ENCODE measurements at places on chromosomes 3 and 15.
A peak's percentile ranks its signal among the peaks of the same experiment; 100 is the strongest.

DNA sequence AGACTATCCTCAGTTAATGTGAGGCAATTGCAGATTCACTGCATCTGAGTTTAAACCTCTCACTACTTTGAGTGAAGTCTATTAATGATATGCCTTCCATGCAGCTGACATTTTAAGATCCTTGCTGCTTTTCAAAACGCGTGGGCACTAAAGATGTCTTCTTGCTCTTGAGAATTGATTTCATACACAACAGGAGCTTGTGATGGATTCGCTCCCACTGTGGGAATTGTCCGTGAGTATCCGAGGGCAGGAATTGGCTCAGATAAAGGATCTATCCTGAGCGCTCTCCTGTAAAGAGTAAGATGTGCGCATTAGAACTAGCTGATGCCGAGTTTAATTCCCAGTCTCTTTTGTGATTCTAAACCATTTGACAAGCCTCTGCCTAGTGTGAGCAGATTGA lies 167.9 kb downstream of the ROBO2 start:
- DNase-seq, result no peak

GRCh38 chr3:140122183-140122582 lies 187.2 kb downstream of the CLSTN2 start:
- DNase-seq, result no peak

DNA sequence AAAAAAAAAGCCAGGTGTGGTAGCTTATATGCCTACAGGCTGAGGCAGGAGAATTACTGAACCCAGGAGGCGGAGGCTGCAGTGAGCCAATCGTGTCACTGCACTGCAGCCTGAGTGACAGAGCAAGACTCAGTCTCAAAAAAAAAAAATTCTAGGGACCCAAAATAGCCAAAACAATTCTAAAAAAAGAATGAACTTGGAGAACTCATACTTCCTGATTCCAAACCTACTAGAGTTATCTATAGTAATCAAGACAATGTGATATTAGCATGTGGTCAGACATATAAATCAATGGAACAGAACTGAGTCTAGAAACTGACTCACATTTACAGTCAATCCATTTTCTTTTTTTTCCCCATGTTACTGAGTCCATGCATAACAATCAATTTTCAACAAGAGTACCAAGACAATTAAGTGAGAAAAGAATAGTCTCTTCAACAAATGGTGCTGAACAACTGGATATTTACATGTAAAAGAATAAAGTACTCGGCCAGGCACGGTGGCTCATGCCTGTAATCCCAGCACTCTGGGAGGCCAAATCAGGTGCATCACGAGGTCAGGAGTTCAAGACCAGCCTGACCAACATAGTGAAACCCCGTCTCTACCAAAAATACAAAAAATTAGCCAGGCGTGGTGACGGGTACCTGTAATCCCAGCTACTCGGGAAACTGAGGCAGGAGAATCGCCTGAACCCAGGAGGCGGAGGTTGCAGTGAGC lies 11.9 kb downstream of the PRKAR2A start:
- no peak for DNase-seq

DNA sequence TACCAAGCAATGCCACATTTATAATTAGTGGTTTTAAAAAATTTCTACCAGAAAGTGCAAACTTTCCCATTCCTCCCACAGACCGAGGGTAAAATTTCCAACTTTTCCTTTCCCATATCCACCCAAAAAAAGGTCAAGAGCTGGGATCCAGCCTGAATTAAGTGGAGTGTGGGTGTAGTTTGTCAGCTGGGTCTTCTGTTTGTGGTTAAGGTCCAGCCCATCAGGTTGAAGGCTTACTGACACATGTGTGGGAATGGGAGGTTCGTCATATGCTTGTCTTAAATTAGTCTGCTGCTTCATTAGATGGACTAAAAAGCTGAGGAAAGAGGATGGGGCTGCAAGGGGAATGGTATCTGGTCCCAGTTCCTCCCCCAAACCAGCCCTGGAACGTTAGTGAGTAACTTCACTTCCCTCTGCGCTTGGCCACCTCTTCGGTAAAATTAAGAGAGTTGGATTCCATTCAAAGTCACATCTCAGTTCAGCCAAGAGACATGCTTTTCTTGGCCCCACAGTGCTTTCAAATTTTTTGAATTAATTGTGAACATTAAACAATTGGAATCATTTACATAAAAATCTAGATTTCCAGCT lies 59.0 kb upstream of the PLCL2 start:
- no peak for DNase-seq

DNA sequence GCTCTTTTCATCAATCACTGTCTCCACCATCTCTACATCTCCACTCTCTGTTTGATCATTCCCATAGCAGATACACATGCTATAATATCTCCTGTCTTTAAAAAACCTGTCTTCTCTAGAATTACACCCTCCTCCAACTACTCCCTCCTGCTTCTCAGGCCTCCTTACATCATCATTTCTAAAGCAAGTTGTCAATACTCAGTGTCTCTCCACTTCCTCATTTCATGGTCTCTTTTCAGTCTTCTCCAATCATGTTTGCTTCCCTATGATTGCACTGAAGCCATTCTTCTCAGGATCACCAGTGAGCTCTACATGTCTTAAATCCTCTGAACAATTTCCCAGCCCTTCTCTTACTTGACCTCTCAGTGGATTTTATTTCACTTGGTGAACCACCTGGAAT lies 87.0 kb upstream of the ZNF280D start:
- DNase-seq, result no peak

- DNase-seq, result no peak
These were observed 90.1 kb upstream of the BHLHE40 start for GRCh38 chr3:4888913-4889846.

GRCh38 chr3:43468133-43468532 lies 153.7 kb downstream of the ANO10 start:
- no peak for DNase-seq

GRCh38 chr15:96234109-96234892 lies 96.2 kb upstream of the NR2F2 start:
- peak; percentile 64 for DNase-seq

GRCh38 chr3:6455031-6455430 lies 405.9 kb upstream of the GRM7 start:
- no peak for DNase-seq

DNA sequence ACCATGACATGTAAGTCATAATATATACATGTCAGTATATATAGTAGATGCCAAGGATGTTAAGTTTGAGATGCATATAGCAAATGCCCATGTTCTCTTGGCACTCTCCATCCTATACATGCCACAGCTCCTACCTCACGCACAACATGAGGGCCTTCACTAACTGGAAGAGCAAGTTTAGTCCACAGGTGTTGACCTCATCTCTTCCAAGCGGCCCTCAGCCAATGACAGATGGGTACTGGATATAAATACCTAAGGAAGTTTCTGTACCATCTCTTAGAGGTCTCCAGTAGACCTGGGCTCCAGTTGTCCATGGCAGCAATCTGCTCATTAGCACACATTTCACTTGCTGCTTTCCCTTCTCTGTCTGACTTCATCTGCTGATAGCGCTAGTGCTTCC lies 43.3 kb upstream of the CMC1 start:
- DNase-seq, result no peak

DNA sequence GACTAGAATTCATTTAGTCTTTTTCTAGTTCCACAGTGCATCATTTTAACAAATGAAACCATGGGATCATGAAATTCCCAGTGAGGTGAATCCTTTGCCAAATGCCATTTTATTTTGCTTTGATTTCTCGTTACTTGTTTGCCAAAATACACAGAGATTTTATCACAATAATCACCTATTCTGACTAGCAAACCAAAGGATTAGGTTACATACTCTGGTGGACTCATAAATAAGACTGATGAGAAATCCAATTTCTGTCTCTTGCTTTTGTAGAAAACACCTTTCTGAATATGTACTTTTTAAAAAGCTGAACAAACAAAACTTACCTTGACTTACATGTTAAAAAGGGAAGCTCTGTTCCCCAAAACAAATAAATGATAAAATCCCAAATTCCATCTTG lies 12.2 kb downstream of the ERC2 start:
- DNase-seq, result no peak

- DNase-seq, result peak; percentile 57
These were observed 81.7 kb downstream of the PRICKLE2 start for GRCh38 chr3:64143409-64144130.

- DNase-seq, result no peak
These were observed 24.9 kb downstream of the PLXND1 start for GRCh38 chr3:129581623-129582022.

DNA sequence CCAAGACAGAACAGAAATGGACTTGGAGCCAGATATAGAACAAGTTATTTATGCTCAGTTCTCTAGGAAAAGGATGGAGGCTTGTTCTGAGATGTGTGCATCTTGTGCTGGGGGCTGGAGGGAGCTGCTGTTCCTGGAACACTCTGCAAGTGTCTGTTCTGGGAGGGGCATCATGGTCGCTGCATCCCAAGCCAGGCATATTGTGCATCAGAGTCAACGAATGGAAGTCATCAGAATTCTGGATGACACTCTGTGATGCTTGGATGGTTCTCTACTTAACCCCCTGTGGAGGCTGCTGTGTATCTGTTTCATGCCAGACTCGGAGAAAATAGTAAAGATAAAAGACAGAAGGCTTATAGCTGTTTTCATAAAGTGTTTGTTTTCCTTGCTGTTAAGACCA lies 34.7 kb downstream of the RPL22L1 start:
- DNase-seq, result no peak

- no peak for DNase-seq
These were observed 66.1 kb downstream of the SEC22A start for GRCh38 chr3:123267821-123268220.

DNA sequence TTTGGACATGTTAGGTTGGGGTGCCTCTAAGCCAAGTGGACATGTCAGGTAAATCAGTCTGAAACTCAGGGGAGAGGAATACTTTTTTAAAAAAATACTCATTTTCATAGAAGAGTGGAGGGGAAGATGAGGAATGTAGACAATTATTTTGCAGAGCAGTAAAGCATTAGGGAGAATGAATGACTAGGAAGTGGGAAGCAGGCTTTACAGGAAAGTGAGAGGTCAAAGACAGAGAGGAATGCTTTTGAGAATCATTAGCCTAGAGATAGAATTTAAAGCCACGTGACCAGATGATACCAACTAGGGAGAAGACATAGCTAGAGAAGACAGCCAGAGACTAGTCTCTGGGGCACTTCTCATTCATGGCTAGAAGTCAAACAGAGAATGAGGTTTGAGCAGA lies 91.0 kb downstream of the RAD18 start:
- DNase-seq, result no peak

DNA sequence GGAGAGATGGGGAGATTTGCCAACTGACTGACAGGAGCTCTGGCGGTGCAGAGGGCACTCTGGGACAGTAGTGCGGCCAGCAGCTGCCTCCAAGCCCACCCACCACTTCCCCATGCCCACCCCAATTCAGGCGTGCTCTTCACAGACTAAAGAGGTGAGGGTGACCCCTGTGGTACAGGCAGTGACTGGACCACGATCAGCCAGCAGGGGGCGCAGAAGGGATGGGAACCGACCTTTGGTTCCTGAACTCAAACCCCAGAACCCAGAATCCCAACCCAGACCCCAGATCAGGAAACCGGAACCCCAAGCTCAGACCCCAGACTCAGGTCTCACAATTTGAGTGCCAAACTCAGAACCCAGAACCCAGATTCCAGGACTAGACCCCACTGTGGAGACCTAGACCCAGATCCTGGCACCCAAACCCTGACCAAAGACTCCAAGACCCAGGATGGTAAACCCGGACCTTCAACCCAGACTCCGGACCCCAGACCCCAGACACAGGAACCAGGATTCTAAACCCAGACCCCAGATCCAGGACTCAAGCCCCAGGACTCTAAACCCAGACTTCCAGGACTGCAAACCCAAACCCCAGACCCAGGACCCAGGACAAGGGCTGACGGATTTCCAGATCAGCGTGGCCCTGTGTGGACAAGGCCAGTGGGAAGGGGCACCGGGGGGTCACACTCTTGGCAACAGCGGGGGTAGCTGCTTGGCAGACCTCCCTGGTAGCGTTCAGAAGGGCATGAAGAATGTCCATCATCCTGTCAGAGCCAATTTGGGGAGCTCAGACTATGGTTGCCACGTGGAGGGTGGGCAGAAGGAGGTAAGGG lies 3.7 kb upstream of the MYL3 start:
- no peak for DNase-seq

DNA sequence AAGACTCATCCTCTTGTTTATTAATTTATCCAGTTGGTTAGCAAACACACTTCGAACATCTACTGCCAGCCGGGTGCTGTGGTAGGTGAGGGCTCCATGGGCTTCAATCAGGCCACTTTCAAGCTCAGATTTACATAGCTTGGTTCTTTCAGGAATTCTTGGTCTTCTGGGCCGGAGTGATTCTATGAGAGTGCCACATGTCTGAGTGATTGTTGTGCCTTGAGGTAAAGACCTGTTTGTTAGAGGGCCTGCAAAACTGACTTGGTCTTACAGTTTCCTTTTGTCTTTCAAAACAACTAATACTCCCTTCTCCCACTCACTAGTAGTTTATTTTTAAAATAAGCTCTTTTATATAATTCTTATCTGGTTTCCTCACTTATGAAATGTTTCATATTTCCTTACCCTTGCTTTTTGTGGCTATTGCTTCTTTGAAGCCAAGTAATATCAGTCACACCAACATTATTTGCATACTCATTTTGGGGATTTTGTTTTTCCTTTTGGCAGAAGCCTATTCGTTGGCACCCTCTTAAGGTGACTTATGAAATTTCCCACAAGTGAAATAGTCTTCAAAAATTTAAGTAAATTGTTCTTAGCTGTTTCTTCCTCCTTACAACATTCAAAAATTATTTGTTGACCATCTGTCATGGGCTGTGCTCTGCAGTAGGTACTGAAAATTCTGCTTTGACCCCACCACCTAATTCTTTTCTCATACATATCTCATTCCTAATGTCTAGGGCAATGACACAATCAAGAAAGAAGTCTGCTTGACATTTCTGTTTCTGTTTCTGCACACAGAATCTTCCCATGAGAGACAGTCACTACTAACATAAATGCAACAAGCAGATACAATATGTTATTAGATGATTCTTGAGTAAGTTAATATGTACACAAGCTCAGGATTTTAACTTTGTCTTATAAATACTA lies 120.2 kb downstream of the LRRC28 start:
- DNase-seq, result peak; percentile 11

GRCh38 chr3:67564008-67564407 lies 90.4 kb downstream of the SUCLG2 start:
- DNase-seq, result no peak

DNA sequence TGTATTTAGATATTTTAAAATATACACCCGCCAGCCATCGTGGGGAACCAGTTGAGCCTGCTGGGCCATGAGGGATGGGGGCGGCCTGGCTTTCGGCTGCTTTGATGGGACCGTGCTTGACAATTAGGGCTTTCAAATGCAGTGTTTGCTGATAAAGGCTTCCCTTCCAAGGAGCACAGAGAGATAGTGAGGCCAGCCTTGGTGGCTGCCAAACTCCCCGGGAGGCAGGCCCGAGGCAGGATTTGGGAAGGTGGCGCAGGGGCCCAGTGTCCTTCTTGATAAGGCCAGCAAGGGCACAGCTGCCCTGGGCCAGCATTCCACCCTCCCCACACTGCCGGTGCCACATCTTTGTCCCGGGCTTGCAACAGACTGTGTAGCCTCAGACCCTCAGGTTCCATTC lies 75.6 kb downstream of the LINGO1 start:
- no peak for DNase-seq

Data from GM04503 (cell line).